ENCODE measurements at places on chromosomes 6 and 20.
A peak's percentile ranks its signal among the peaks of the same experiment; 100 is the strongest.

DNA sequence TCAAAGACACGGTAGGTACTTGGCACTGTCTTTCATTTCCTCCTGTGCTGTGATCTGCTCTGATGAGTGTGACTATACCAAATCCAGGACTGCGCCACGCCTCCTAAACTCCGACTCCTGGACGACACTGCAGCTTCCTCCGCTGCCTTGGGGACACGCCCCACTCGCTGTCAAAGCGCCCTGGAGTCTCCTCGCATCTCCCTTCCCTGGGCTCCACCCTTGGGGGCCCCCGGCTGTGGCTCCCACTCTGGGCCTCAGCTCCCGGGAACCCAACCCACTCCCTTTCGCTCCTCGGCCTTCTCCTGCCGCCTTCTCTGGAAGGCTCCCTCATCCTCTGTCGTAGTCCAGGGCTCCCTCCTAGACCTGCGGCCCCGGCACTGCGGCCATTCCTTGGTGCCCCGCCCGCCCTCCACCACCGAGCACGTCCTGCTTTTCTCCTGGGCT lies 61.2 kb downstream of the RSPH3 start:
- DNase-seq = no peak

GRCh38 chr20:834151-834746 lies 734 bp downstream of the FAM110A start:
- DNase-seq = no peak

GRCh38 chr6:22958677-22959076 lies 389.3 kb downstream of the HDGFL1 start:
- no peak for DNase-seq

DNA sequence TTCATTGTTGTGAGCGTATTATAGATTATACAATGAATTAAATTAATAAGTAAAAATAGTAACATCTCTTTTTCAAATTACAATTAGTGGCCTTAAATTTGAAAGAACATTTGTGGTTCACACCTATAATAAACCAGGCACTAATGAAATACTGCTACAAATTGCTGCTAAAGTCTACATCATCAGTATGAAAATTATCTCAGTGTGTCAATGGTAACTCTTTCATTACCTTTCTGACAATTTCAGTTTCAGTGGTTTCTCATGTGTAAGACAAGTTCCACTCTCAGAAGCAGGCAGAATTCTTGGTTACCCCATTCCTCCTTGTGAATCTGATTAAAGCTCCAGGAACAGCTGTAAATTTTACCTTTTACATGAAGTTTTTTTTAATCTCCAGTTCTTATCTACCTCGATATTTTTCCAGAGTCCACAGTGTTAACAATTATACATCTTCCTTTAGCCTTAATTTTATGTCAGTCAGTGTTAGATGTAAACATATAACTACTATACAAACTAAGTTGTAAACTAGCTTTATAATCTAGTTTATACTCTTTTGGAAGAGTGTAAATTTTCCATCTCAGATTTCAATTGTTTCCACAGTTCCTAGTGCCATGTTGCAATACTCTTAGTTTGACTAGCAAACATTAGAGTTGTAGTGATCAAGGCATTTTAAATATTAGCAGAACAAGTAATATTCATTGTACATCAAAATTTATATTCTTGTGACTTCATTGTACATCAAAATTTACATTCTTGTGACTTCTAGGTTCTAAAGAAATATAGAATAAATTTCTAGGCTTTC lies 1038.4 kb downstream of the EPHA7 start:
- no peak for DNase-seq

- DNase-seq = no peak
Observed at GRCh38 chr6:113050979-113051378, 703.8 kb downstream of the RFPL4B start.

DNA sequence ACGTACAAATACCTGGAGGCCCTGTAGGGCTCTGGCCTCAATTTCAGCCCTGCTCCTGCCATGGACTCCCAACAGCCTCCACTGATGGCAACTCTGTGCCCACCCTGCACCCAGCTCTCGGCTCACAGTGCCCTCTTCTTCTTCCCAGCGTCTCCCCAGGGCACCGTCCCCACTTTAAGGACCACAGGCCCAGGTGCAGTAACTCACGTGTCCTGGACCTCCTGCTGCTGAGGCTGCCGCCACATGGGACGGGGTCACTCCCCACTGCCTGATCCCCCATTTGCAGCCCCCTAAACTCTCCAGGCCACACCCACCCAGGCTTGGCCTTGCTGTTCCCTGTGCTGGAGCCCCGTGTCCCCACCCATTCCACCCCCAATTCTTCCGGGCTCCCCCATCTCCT lies 223.4 kb downstream of the PREX1 start:
- DNase-seq = no peak

- DNase-seq = no peak
Observed at GRCh38 chr20:49892260-49892659, 23.1 kb downstream of the SPATA2 start.

- DNase-seq = no peak
Observed at GRCh38 chr6:156955494-156956183, 178.5 kb downstream of the ARID1B start.

DNA sequence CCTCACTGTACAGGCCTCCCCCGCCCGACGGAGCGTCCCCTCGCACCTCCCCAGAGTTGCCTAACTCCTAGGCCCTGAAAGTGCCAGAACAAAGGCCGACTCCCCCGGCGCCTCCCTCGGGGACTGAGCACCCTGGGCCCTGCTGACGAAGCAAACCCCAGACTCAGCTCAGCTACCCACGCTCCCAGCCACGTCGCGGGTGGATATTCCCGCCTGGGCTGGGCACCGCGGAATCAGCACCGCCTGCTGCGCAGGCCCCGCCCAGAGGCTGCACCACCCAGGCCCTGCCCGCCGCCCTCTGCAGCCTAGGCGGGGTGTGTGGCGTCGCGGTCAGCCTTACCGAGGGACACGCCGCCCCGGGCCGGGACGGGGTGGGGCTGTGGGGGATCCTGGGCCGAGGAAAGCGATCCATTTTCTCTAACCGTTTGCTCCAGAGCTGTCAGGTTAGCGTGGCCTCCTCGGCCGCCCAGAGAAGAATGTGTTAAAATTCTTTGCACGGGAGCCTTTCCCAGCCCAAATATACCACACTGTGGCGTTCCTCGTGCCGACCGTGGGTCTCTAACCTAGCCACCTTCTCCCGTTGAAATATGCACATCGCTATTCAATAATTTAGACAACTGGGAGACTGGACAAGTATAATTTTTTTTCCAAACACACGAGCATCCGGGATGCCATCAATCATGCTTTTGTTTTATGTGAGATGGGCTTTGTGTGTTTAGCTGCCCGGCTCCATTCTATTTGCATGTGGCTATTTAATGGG lies 31.4 kb downstream of the TFAP2A start:
- no peak for DNase-seq

- no peak for DNase-seq
Observed at GRCh38 chr6:51265426-51265825, 446.8 kb downstream of the TFAP2B start.

GRCh38 chr6:14699803-14700601 lies 545.9 kb upstream of the JARID2 start:
- no peak for DNase-seq

GRCh38 chr6:36297511-36297910 lies 27.7 kb downstream of the PNPLA1 start:
- no peak for DNase-seq

GRCh38 chr6:121333196-121333595 lies 1.1 kb downstream of the TBC1D32 start:
- peak; percentile 11 for DNase-seq

DNA sequence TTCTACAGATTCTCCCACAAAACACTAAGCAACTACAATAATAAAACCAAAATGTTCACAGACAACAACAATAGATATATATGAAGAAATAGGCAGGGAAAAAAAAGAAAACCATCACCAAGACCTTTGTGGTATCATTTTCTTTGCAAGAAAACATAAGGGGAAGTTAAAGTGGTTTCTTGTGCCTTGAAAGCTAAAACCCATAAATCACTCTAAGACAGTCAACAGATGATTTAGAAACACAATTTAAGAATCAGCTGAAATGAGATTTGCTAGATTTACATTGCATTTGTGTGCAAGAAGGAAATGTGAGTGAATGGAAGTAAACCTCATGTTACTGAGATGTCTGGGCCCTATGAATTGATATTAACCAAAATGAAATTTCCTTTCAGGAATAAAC lies 1265.4 kb upstream of the GJE1 start:
- no peak for DNase-seq

- no peak for DNase-seq
Observed at GRCh38 chr20:39047417-39047985, 85.4 kb downstream of the DHX35 start.

DNA sequence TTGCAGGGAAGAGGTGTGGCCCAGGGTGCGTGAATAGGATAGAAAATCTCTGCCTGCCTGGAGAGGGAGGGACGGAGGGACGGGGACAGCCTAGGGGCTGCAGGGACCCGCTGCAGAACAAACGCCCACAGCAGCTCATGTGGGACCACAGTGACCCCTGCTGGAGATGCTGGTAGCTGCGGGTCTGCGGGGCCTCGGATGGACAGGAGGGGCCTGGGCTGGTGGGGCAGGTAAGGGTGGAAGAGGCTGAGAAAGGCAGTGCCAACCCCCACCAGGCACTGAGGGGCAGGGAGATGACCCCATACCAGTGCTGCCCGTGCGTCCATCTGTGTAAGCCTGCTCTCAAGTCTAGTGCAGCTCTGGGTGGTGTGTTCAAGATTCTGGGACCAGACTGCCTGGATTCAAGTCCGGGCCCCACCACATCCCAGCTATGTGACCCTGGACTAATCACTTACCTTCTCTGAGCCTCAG lies 39.4 kb downstream of the KIAA1755 start:
- peak; percentile 61 for DNase-seq

GRCh38 chr20:60365064-60365666 lies 406.9 kb downstream of the CDH26 start:
- DNase-seq = no peak

DNA sequence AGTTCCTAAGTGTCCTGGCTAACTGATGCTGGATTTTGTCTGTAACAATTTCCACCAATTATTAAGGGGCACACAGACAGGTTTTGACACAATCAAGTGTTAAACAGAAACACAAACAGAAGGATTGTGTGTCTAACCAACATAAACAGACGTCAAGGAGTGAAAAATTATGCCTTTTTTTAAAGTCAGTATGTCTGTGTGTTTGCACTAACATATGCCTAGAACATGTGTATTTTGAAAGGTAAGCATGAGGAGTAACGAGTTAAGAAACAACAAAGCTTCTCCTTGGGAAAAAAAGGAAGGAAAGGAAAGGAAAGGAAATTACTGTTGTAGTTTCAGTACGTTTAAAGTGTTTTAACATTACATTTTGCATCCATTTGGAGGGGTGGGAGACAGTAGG lies 466.3 kb upstream of the ID4 start:
- DNase-seq = no peak

- DNase-seq = no peak
Observed at GRCh38 chr6:43924222-43924702, 154.3 kb downstream of the VEGFA start.

DNA sequence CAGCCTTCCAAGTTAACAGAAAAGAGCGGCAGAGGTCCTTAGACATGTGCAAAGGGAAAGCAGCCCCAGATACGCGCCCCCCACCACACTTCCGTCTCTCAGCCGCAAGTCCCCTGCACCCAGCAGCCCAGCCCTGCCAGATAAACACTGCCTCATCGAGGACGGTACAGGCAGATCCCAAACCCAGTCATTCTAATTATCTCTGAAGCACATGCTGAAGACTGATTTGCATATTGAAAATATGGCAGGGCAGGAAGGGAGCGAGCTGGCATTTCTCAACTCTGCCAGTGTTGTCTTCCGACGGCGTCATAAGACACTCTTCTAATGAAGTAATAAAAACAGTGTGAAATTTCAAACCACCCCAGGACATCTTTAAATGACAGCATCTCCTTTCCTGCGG lies 122.8 kb upstream of the CDH4 start:
- no peak for DNase-seq

DNA sequence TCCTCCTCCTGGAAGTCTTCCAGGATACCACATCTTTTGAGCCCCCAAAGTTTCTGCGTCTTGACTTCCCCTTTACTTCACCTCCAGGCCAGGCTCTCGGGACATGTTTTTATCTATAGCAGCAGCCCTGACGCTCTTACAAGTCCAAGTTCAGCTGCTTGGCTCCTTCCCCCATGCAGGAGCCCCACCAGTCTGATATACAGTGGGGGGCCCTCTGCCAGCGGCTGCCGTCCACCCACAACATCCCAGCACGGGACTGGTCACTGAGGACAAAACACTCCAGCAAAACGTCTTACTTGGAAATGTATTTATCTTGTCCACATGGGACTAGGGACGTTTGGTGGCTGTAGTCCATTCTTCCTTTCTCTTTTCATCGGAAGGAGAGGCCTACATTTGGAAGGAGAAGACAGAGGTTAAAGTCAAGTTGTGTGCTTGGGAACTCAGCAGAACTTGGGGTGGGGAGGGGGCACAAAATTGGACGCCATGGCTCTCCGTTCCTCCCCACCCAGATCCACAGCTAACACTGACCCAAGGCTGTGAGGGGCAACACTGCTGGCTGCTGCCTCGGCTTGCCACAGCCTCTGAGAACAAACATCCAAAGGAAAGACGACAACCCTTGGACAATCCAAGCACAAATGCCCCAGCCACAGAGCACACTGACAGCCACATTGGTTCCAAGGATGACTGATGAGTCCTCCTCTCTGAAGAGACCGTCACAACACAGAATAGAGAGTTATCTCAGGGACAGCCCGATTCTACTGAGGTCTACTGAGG lies 79.2 kb downstream of the PRND start:
- DNase-seq = no peak

DNA sequence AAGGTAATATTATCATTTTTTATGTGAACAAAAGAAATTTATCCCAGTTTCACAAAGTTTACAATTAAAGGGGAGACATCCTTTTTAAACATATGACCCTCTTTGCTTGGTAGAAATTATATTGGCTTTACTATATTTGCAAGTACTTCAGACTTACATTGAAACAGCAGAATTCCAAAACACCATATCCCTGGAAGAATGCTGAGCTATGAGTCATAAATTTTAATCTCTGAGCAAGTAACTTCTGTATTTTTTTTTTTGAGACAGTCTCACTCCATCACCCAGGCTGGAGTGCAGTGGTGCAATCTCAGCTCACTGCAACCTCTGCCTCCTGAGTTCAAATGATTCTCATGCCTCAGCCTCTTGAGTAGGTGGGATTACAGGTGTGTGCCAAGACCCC lies 240.4 kb downstream of the TBC1D32 start:
- DNase-seq = no peak

GRCh38 chr6:138197570-138197969 lies 20.7 kb downstream of the PBOV1 start:
- no peak for DNase-seq

DNA sequence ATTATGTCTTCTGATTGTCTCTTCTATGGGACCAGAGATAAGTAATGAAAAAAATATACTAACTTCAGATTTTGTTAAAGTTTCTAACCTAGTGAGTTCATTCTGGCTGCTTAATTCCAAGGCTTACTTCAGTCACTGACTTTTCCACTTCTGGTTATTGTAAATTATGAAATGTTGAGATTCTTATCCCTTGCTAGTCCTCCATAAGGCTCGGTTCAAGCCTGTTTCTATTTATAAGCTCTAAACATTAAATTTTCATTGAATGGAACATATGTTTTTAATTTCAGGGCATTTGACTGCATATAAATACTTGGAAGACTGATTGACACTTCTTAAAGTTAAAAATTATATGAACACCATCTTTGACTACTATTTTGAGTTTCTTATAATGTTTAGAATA lies 23.6 kb upstream of the NKAIN2 start:
- no peak for DNase-seq

- peak; percentile 35 for DNase-seq
Observed at GRCh38 chr6:30219244-30219643, 6.0 kb upstream of the TRIM26 start.

- no peak for DNase-seq
Observed at GRCh38 chr20:59451641-59452040, 151.2 kb downstream of the EDN3 start.

GRCh38 chr6:12653486-12653885 lies 63.1 kb upstream of the PHACTR1 start:
- no peak for DNase-seq

GRCh38 chr6:22829070-22829469 lies 259.7 kb downstream of the HDGFL1 start:
- DNase-seq = no peak

Measured in hematopoietic multipotent progenitor cell treated with erythropoietin and hydrocortisone succinate and interleukin-3 and kit ligand, for 17 days (in vitro differentiated cells).